ENCODE measurements at places on chromosomes 12 and 14.
A peak's percentile ranks its signal among the peaks of the same experiment; 100 is the strongest.

DNA sequence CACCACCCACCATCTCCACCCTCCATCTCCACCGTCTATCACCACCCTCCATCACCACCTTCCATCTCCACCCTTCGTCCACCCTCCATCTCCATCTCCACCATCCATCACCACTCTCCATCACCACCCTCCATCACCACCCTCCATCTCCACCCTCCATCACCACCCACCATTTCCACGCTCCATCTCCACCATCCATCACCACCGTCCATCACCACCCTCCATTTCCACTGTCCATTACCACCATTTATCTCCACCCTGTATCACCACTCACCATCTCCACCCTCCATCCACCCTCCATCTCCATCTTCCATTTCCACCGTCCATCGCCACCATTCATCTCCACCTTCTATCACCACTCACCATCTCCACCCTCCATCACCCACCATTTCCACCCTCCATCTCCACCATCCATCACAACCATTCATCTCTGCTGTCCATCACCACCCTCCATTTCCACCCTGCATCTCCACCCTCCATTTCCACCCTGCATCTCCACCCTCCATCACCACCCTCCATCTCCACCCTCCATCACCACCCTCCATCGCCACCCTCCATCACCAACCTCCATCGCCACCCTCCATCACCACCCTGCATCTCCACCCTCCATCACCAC lies 6.1 kb upstream of the CEP170B start:
- DNase-seq = no peak

- DNase-seq = no peak
Measured at GRCh38 chr14:24941719-24942118, 108.2 kb downstream of the STXBP6 start.

- no peak for DNase-seq
Measured at GRCh38 chr14:88961214-88961613, 136.8 kb downstream of the TTC8 start.

DNA sequence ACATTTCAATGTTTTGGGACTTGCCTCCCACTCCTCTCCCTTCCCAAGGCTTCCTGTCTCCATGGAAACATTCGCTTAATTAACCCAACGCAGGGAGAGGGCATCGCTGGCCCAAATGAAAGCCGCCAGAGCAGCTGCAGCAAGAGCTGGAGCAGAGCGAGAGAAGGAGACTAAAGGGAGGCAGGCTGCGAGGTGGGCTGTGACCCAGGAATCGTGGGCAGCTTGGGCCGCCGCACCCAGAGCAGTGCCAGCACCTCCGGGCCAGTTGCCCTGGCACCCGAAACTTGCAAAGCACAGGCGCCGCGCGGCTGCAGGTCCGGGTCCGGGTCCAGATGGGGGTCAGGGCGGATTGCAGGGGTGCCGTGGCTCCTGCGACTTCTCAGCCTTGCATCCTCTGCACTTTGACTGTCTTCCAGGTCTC lies 43.5 kb upstream of the PTPRQ start:
- no peak for DNase-seq

- peak; percentile 34 for DNase-seq
Measured at GRCh38 chr12:89707703-89708564, 704 bp downstream of the ATP2B1 start.

- DNase-seq = no peak
Measured at GRCh38 chr12:43571885-43572284, 19.9 kb upstream of the ADAMTS20 start.

DNA sequence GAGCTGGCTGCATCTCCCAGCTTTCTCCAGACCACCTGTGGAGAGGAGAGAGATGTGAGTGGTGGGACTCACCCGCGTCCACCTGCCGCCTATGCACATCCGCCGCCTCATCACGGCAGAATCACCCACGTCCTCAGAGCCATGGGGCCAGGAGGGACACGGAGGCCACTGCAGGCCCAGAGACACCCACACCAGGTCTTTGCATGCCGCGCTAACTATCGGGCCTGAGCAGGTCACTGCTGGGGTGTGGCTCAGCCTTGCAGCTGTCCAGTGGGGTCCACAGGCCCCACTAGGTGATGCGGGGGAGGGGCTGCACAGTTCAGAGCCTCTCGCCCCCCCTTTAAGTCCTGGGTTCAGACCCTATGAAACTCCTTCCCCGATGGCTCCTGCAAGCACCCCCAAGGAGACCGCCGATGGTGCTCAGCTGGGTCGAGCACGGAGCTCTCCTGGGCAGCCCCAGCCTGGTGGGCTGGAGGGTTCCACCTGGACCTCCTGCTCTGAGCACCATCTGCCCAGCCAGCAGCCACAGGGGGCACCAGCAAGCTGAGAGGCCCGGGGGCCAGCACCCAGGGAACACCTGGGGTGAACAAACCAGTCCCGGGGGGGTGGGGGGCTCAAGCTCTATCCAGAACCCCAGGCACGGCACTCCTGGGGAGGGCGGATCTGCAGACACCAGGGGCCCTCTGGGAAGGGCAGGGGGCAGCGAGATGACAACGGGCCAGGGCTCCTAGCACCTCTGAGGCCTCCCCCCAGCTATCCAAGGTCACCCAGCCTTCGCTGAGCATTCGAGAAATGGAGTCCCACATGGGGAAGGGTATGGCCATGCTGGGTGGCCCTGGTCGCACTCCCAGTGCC lies 34.3 kb downstream of the CCNK start:
- no peak for DNase-seq

- no peak for DNase-seq
Measured at GRCh38 chr12:20132818-20133217, 235.5 kb upstream of the PDE3A start.

- DNase-seq = no peak
Measured at GRCh38 chr12:80935111-80935510, 2.6 kb downstream of the LIN7A start.

DNA sequence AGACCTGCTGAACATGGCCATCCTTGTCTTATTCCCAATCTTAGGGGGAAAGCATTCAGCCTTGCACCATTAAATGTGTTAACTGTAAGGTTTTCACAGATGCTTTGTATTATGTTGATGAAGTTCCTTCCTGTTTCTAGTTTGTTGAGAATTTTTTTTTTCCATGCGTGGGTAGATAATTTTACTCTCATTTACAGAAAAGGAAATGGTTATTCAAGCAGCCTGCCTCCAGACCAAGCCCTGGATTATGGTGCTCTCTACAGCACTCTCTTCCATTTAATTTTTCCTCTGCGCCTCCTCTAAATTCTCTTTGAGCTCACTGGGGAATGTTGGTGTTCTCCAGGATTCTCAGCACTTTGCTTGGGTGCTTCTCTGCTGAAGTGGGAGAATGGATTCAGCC lies 179.3 kb upstream of the PZP start:
- no peak for DNase-seq

DNA sequence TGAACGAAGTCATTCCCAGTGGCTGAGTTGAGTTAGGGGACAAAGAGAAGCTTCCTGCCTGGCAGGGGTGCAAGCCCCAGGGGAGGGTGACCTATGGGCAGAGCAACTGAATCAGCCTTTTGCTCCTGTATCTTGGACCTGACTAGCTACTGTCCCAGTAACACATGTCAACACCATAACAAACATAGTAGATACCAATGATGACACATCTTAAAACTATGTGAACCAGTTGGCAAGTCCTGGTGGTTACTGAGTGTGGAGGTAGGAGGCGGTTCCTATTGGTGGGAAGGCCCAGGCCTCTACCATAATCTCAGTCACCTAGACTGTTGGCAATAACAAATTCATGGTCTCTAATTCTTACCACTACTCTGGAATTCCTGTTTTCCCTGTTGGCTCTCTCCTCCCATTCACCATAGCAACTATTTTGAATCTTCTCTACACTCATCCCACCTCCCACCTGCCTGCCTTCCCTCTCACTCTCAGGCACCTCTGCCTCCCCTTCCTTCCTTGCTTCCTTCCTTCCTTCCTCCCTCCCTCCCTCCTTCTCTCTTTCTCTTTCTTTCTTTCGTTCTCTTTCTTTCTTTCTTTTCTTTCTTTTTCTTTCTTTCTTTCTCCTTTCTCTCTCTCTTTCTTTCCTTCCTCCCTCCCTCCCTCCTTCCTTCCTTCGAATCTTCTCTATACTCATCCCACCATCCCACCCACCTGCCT lies 8.1 kb upstream of the P2RX7 start:
- no peak for DNase-seq

- DNase-seq = no peak
Measured at GRCh38 chr14:98959958-98960616, 311.9 kb downstream of the BCL11B start.

- DNase-seq = peak; percentile 87
Measured at GRCh38 chr14:101965181-101965544, 790 bp downstream of the DYNC1H1 start.

DNA sequence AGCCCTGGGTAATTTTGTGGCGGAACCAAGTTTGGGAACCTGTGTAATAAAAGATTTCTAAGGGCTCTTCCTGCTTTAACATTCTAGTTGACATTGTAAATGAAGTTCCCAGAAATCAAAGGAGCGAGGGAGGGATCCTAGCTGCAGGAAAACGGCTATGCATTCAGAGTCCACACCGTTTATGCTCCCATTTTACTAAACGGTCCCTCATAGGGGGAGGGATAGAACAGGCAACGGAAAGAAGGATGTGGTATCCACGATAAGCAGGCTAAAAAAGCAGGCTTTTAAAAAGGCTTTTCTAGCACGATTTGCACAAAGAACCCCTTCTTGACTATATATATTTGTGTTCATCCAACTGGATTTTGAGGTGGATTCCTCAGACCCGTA lies 559 bp downstream of the SYNJ2BP start:
- DNase-seq = peak; percentile 41

- DNase-seq = no peak
Measured at GRCh38 chr14:100073576-100074430, 8.6 kb downstream of the EVL start.

DNA sequence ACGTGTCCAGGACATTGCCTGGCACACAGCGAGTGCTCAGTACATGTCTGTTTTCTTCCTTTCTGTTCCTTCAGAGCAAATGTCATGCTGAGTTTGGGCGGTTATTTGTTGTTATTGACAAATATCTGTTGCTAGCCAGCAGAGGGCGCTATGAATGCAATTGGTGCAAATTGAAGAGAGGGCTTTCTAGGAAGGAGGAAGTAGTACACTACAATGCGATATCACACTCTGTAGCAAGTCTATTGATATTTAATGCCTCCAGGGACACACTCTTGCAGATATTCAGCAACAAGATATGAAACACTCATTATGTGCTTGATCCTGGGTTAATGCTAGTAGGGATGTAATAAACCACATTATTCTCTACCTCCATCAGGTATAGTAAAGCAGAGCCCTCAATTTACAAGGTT lies 267.3 kb upstream of the SRRM4 start:
- DNase-seq = peak; percentile 75

DNA sequence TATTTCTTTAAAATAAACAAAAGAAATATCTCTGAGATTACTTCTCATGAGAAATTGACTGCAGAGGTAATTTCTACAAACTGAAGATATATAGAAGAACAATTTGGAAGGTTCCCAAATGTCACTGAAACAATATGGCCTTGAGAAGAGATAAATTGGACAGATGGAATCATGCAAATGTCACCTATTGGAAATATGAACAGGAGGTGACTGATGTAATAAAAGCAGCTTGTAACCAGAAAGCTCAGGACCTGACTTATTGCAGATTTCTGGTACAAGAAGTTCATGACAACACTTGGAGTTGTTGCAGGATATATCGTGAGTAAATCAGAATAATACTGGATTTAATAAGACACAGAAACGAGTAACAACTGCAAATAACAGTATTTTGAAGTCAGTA lies 93.3 kb upstream of the TRHDE start:
- DNase-seq = no peak

DNA sequence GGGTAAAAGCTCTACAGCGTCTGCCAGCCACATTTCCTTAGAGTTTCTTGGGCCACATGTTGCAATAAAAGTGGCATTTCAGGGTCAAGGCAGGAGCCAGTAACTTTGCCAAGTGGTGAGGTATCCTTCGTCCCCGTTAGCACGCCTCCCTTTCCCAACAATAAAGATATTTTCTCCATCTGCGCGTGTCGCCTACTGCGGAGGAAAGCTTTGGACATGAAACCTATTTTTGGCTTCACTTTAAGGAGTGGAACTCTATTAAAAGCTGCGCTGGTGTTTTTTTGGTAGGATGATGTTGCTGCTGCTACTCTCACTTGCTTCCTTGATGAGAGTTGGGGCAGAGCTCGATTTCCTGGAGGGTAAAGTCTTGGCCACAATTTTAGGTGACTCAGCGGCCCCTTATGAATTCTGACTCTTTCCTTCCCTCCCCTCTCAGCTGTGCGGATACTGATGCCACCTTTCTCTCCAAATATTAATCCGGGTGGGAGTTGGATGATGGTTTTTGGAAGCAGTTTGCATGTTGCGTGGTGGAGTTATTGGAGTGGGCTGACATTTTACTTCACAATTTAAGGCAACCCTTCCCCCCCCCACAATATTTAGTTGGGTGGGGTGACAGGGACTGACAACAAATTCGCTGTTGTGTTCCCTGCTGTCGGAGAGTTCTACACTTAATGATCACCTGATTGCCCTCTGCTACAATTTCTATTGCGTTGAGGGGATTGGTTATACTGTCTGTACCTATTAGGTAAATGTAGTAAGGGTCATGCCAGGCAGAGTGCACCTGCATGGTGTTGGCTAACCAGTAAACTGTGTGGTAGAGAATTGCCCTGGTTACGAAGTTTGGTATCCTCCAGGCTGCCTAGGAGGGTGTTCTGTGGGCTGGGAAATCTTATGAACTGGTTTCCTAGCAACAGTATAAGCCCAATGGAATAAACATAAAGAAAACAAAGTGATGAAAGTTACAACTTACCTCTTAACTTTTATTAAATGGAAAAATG lies 1.1 kb downstream of the CCDC91 start:
- peak; percentile 64 for DNase-seq

DNA sequence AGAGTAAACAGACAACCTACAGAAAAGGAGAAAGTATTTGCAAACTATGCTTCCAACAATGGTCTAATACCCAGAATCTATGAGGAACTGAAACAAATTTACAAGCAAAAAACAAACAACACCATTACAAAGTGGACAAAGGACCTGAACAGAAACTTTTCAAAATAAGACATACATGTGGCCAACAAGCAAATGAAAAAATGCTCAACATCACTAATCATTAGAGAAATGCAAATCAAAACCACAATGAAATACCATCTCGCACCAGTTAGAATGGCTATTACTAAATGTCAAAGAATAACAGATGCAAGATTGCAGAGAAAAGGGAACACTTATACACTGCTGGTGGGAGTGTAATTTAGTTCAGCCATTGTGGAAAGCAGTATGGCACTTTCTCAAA lies 125.8 kb downstream of the C12orf42 start:
- no peak for DNase-seq

- no peak for DNase-seq
Measured at GRCh38 chr12:67431411-67432020, 162.4 kb downstream of the CAND1 start.

GRCh38 chr12:63782466-63782865 lies 2.8 kb downstream of the RXYLT1 start:
- no peak for DNase-seq
